ENCODE measurements at places on chromosomes 5 and 9.

DNA sequence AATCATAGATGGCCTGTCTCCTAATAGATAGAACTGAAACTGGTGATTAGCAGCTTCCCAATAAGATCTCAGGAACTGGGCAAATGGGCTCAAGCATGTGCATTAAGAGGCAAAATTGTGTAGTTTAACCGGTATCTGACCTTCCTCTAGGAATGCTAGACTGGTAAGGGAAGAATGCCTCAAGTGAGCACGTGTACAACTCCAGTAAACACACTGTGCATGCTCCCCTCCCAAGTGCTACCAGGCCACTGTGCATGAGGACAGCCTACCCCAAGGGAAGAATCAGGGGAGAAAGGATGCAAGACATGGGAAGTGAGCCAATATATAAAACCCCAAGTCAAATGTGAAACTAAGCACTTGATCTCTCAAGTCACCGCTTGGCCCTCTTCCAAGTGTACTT is 1157.4 kb upstream of the CDH18 start:
- no peak for DNase-seq

DNA sequence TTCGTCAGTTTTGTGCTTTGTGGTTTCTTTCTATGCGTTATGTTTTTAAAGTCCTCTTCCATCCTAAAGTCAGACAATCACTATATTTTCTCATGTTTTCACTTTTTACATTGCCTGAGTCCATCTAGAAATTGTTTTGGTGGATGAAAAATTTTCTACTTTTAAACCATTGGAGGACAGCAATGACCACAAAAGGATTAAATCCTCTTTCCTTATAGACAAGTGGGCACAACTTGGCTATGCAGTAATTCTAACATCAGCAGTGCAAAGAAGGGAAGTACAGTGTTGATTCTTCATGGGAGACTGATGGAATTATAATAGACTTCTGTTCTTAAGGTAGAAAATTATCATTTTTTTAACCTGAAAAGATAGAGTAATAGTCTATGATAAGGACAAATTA is 75.5 kb downstream of the PALM2AKAP2 start:
- DNase-seq = no peak

DNA sequence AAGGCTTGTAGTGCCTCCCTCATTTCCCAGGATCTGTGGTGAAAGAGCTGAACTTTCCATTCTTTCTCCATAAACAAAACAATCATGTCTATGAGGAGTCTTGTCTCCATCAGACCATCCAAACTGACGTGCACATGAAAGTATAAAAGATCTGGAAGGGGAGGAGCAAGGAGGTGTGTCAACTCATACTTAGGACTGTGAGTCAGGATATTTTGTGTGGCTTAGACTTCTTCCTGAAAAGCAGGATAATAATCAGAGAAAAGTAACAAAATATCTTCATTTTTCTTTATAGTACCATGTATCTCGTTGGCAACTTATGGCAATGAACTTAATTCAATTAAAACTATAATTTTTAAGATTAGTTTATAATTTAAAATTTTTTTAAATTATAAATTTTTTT is 96.0 kb upstream of the PRRC1 start:
- no peak for DNase-seq

- peak; percentile 23 for DNase-seq
These were observed 3.5 kb downstream of the TENT4A start for GRCh38 chr5:6716629-6717149.

GRCh38 chr9:3528451-3528850 is 2.6 kb upstream of the RFX3 start:
- no peak for DNase-seq

DNA sequence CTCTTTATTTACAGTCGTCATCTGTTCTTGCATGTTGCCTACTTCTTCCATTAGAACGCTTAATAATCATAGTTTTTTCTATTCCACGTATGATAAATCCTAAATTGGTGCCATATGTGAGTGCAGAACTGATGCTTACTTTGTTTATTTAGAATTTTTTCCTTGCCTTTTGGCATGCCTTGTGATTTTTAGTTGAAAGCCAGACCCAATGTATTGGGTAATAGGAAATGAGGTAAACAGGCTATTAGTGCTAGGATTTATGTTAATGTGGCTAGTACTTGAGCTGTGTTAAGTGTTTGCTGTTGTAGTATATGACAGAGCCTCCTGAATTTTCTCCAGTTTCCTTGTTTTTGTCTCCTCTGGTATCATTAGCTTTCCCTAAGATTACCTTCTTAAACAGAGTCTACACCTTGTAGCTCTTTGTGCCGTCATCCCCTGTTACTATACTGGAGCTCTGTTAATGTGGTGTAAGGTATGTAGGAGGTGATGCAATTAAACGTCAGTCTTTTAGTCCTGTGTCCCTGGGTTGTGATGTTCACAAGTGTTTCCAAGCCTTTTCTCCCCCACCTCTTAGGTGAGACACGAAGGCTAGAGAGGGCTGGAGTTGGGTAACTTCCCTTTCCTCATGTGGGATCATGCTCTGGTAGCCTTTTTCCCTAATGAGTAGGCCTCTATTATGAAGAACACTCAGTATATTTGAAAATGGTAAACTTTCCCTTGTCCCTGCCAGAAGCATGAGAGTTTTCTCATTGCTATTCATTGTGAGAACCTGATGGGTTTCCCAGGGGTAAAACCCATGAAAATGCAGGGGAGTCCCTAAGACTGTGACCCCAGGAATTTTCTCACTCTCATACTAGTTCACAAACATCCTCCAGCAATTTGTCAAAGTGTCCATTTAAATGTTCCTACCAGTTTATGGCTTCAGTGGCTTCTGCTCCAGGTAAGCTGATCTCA is 21.2 kb downstream of the SPATA31D3 start:
- no peak for DNase-seq

All from RWPE2 (cell line).